Stimulated activated CD4-positive, alpha-beta T cell treated with anti-CD3 and anti-CD28 coated beads, Interleukin-4, amount 100 ng/mL, for 24 hours (primary cell): ENCODE measurements at places on chromosomes 2 and 18.

GRCh38 chr18:26088487-26088886 is 1.9 kb downstream of the SS18 start:
- DNase-seq: no peak

DNA sequence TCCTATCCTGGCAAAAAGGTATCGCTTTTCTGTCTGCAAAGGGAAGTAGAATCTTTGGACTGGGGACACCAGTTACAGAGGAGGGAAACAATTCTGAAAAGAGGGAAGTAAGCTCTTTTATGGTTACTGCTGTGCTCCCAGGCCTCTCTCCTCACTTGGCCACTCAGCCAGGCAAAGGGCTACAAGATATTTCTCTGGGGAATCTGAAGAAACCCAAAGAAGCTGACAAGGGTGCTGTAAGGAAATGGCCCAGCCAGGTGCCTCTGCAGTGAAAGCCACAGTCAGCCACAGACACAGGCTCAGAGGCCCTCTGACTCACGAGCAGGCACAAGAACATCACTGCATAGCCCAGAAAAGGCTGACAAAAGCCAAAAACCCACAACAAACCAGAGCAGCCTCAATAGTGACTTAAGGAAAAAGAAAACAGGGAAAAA is 5.8 kb downstream of the HDLBP start:
- peak; percentile 76 for DNase-seq

DNA sequence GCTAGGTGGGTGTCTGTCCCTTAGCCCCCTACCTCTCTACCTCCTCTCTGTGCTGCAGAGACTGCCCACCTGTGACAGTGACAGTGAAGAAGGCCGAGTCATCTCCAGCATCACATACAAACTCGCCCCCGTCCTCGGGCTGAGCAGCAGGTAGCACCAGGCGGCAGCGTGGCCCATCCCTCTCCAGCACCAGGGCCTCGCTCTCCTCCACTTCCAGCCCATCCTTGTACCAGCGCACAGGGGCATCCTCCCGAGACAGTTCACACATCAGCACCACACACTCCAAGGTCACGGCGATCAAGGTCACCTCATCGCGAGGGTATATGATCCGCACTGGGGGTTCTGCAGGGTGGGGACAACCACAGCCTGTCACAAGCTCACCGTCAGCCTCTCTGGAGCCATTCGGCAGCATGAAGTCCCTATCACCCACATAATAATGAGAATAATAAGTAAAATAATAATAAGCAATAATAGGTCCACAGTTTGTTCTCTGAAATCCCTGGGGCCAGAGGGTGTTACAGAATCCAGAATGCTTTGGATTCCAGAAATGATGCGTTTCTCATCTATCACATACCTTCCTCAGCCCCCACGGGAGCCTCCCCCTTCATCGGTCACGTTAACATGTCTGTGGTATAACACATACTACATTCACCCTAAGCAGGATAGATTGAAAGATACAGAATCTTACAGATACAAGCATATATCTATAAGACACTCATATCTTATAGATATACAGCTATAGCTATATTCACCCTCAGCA is 12.0 kb downstream of the OBSL1 start:
- no peak for DNase-seq

- DNase-seq: no peak
Measured at GRCh38 chr18:44061438-44061837, 619.2 kb upstream of the SETBP1 start.

DNA sequence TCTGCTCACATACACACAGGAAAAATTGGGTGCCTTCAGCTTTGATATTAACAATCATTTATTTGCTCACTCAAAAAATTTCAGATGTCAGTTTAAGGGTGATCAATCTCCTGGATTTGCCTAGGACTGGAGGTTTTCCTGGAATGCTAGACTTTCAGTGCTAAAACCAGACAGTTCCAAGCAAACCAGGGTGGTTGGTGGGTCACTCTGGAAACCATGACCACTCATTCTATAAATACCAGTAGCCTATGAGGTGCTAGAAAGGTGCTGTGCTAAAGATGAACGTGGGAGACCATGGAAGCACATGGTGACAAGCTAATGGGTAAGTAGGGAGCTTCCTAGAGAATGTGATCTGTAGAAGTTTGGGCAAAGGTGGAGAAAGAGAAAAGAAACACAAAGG is 25.4 kb upstream of the STPG4 start:
- DNase-seq: no peak

- no peak for DNase-seq
Measured at GRCh38 chr2:7133521-7133920, 216.3 kb downstream of the RNF144A start.

- no peak for DNase-seq
Measured at GRCh38 chr2:163527381-163527780, 208.4 kb downstream of the FIGN start.

DNA sequence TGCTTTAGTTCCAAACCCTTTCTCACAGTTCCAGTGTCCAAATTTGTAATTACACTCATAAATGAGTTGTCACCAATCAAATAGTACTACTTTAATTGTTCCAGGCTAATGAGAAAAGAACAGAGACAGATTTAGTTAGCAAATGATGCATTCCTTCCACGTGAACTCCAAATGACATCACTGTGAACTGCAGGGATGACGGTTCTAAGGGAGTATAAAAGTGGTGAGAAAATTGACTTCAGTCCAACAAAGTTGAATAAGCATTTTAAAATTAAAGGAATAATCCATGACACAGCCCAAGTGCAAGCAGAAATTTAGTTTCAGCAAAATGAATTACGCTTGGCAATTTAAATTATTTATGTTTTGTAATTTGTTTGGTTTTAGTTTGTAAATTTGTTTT is 102.0 kb upstream of the LRATD1 start:
- DNase-seq: no peak

DNA sequence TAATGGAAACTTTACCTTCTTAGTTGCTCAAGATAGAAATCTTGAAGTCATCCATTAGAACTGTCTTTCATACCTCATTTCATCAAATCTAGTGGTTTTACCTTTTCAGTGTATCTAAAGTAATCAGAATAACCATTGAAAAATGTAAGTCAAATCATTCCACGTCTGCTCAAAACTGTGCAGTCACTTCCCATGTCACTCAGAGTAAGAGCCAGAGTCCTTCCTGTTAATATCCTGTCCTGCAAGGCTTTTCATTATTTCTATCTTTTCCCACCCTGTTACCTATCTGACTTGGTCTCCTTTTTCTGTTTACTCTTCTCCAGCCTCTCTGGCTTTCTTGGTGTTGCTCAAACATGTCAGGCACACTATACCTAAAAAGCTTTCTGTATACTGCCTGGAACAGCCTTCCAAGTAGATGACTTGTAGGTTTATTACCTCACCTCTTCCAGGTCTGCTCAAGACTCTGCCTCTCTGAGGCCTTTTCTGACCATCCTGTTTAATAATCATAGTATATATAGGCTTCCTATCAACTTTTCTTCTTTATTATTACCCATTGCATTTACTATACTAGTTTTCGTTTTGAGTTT is 3.4 kb downstream of the C2orf69 start:
- no peak for DNase-seq

DNA sequence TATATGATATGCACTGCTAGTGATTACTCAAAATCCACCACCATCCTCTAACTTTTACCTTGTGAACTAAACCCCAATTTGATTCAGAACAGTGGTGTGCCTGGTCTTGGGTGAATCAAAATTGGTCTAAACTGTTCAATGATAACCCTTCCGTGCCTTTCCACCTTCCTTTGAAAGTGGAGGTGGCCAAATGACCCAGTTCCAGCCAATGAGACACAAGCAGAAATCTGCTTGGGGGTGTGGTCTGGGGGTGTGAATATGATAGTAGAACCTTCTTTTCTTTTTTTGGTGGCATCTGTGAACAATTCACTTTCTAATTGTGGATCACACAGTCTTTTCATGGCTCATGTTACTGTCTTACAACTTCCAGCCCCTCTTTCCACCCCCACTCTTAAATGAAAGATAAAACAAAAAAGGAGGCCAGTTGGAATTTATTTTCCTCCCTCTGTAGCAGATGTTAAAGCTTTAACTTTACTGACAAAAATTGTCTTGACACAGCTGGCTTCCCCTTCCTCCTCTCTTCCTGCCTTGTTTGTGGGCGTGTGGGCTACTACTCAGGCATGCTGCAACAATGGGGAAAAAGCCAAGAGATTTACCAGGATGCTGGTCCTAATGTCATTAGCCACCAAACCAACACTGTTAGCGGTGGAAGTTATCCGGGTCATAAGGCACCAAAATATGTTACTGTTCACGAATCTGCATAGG is 58.8 kb upstream of the ANKRD44 start:
- DNase-seq: no peak

- no peak for DNase-seq
Measured at GRCh38 chr2:45625824-45626223, 14.8 kb upstream of the SRBD1 start.

DNA sequence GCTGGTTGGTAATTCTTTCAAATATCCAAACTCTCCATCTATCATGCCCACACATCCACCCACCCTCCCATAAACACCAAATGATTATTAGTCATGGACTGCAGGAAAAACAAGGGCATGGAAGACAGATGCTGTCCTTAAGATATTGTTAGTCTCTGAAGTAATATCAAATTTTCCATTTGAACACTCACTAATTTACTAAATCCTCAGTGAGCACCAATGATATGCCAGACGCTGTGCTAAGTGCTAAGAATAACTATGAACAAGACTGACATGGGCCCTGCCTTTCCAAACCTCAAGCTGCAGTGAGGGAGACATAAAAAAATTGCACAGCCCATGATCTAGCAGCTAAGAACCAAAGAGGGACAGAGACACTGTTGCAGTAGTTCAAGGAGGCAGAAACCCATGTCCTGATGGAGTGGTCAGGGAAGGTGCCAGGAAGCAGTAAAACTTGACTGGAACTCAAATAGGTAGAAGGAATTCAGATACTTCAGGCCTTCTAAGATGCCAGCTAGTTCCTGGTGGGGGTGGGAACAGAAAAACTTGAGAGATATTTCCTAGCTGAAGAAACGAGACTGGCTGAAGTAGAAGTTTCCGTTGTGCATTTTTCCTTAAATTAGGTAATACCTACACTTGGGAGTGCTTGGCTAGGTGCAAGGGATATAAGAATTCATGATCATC is 182.1 kb downstream of the OSR1 start:
- no peak for DNase-seq

GRCh38 chr2:144510294-144510991 is 9.5 kb downstream of the ZEB2 start:
- no peak for DNase-seq
